Fibroblast of gingiva (primary cell): ENCODE measurements at places on chromosomes 12 and 14.

- DNase-seq = no peak
These were observed 71.3 kb downstream of the PDE3A start for GRCh38 chr12:20439626-20440025.

- no peak for DNase-seq
These were observed 15.3 kb downstream of the CCDC62 start for GRCh38 chr12:122789637-122790036.

DNA sequence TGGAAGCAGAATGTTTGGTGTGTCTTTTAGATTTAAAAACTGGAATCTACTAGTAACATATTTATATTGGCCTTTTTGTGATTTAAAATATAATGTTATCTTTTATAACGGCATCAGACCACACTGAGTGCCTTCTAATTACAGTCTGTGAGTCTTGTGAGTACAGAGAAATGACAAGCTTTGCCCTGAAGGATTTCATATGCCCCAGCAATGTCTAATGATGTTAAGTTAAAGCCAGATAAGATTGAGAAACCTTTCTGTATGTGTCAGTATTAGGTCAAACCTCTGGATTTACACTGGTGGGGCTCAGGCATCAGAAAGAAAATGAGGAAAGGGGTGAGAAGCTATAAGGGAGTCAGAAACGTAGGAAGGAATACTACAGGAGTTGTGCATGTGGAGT lies 25.2 kb downstream of the PLEKHA5 start:
- no peak for DNase-seq

DNA sequence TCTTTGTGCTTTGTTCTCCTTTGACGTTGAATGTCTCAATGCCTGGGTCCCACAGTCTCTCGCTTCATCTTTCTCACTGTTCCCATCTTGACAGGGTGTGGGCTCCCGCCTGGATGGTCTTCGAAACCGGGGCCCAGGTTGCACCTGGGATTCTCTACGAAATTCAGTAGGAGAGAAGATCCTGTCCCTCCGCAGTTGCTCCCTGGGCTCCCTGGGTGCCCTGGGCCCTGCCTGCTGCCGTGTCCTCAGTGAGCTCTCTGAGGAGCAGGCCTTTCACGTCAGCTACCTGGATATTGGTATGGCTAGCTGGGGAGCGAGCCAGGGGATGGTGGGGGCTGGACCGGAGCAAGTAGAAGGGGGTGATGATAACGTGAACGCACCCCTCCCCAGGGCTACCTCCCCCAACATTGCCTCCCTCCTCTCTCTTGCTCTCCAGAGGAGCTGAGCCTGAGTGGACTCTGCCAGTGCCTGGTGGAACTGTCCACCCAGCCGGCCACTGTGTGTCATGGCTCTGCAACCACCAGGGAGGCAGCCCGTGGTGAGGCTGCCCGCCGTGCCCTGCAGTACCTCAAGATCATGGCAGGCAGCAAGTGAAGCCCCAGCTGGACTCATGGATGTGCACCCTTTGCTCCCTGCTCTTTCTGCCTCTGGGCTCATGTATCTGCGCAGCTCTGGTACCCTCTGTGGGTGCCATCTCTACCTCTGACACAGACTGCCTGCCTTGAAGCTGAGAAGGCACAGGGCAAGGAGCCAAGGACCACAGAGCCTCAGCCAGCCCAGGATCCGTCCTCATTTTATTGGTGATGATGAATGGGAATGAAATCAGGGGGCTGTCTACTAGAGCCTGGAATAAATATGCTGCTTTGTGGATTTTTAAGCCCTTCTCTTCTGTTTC lies 1.5 kb downstream of the NPFF start:
- DNase-seq = no peak

GRCh38 chr14:62934439-62934838 lies 110.8 kb downstream of the KCNH5 start:
- no peak for DNase-seq

GRCh38 chr14:39568809-39569538 lies 136.7 kb upstream of the FBXO33 start:
- DNase-seq = no peak

- DNase-seq = no peak
These were observed 35.0 kb upstream of the MANSC4 start for GRCh38 chr12:27814851-27815591.

DNA sequence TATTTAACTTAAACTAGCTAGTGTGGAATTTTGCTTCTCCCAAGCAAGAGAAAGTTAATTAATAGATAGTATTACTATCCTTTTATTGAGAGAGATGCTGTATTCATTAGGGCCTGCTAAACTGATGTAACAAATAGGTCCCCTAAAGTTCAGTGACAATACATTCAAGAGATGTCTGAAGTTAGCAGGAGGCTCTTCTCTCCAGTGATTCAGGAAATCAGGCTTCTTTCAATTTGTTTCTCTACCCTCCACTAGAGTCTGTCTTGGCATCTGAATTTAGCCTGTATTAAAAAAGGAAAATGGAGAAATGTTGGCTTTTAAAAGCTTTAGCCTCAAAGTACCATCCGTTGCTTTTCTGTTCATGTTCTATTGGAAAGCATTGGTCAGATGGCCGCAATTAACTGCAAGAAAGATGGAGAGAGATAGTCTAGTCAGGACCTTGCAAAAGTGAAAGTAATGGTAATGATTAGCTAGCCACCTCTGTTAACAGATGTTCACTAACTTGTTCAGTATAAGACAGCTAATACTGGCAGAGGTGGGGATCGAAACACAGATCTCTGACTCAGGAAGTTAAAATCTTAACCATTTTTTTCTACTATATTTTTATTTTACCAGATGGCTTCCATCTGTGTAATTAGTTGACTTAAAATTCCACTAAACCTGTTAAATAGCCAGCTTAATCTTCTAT lies 786.8 kb downstream of the TMTC2 start:
- DNase-seq = peak; percentile 3

- no peak for DNase-seq
These were observed 1092.8 kb upstream of the SEL1L start for GRCh38 chr14:82626156-82627066.
